ENCODE measurements at places on chromosomes 11 and 22.

GRCh38 chr11:14539982-14540421 lies 19.8 kb upstream of the PSMA1 start:
- DNase-seq = no peak

DNA sequence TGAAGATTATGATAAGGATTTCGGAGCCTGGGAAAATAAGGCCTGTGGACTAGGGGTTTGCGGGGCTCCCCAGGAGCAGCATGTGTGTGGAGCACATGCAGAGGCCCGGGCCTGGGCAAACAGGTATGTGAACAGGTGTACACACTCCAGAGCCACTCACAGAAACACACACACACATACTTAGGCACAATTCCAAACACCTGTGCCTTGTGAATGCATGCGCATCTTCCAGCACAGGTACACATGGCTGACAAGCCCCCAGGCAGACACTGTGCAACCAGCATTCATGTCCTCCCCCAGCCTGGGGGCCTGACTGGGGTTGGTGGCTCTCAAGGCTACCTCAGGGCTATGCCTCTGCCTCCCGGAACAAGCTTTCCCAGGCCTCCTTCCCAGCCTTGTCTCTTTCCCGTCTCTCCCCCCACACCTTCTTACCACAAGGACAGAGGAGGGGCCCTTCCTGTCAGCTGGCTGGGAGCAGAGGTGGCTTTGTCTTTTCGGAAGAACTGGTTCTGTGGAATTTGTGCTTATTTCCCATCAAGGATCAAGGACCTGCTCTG lies 2.6 kb upstream of the P2RY6 start:
- DNase-seq = no peak

GRCh38 chr11:69892986-69893555 lies 73.9 kb upstream of the FGF3 start:
- no peak for DNase-seq

- peak; percentile 6 for DNase-seq
Observed at GRCh38 chr22:26330971-26331625, 98.0 kb upstream of the ASPHD2 start.

DNA sequence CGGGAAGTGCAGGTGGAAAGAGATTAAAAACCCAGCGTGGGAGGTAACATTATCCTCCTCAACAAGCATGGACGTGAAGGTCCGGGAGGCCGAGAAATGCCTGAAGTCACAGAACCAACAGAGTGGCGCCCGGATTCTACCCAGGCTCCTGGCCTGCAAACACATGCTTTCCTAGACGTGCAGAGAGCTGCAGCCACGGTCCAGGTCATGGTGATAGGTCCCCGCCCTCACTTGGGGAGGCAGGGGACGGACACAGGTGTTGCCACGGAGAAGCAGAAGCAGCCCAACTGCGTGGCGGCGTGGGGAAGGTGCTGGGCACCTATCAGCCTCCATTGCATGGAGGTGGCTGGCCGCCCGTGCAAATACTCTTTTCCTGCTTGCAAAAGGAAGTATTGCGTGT lies 148.8 kb downstream of the MPPED1 start:
- no peak for DNase-seq

DNA sequence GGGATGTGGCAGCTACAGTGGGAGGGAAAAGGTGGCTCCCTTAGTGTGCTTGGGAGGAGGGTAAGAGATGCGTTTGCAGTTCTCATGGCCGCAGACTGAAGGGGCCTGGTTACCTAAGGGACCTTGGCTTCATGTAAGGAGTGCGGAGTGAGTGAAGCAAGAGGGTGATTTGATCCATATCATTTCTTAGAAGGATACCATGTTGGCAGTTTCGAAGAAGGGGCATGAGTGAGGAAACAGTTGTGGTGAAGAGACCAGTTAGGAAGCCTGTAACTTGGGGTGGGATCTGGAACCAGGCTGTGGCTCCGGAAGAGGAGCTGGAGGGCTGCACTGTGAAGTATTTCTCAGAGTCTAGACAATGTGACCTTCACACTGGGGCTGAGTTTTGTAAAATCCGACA lies 45.0 kb downstream of the ST3GAL4 start:
- no peak for DNase-seq

- DNase-seq = no peak
Observed at GRCh38 chr11:796565-797295, 1.4 kb downstream of the SLC25A22 start.

DNA sequence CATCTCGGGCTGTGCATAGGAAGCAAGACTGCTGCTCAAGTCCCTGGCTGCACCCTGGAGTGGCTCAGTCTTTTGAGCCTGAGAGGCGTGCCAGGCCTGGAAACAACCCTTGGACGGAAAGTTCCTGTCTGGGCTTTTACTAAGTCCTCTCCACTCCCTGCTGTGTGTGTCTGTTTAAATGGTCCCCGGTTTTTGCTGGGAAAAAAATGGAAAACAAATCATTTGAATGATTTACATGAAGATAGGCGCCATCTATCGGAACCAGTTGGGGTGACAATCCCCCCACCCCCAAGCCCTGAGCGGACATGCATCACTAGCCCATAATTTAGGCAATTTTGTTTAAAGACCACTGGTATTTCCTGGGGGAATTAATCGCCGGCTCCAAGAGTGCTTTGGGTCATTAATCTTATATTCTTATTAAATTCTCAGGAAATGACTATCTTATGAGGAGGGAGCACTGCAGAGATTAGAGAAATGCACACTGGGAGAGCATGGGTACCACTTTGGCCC lies 2.7 kb upstream of the GAB2 start:
- peak; percentile 85 for DNase-seq
